ENCODE measurements at places on chromosomes 6 and 20.

- peak; percentile 89 for DNase-seq
Observed at GRCh38 chr6:25601800-25602673, 50.0 kb upstream of the SCGN start.

- DNase-seq = no peak
Observed at GRCh38 chr6:35483893-35484645, 12.8 kb downstream of the TEAD3 start.

- DNase-seq = peak; percentile 73
Observed at GRCh38 chr6:147390909-147391536, 117.5 kb upstream of the SAMD5 start.

DNA sequence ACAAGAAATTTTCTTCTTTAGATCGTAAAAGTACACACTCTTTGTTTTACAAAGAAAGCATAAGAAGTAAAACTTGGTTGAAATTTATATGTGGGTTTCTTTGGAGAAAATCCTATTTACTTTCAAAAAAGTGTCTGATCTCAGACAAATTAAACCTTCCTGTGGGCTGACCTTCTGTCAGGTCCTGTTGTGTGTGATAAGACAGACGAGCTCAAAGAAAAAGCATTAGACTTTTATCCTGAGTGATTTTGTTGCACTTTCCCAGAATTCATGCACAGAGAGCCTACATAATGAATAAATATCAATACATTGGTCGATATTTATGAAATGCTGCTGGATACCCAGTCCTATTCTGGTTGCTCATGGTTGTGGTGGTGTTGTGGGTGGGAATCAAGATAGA is 302.1 kb upstream of the SYNCRIP start:
- DNase-seq = no peak

All from adipocyte (in vitro differentiated cells).